ENCODE measurements at places on chromosomes 4 and X.

- DNase-seq: no peak
Measured at GRCh38 chr4:168803732-168804131, 206.3 kb downstream of the CBR4 start.

DNA sequence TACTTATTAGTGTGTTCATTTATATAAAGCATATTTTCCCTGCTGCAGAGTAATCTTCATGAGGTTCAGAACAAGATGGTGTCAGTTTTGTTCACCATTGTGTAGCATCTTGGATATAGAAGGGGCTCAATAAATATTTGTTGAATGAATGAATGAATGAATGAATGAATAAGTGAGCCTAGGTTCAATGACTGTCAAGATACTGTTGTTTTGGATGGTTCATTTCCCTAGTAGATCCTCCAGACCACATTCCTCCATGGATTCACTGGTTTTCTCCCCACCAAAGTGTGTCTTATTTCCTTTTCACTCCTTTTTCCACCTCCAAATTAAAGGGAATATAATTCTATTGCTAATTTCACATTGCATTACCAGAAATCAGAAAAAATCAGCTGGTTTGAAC lies 2.1 kb upstream of the OCIAD2 start:
- no peak for DNase-seq

GRCh38 chrX:28391528-28391927 lies 195.7 kb upstream of the IL1RAPL1 start:
- DNase-seq: no peak

GRCh38 chr4:3469386-3470243 lies 6.5 kb downstream of the DOK7 start:
- DNase-seq: no peak

DNA sequence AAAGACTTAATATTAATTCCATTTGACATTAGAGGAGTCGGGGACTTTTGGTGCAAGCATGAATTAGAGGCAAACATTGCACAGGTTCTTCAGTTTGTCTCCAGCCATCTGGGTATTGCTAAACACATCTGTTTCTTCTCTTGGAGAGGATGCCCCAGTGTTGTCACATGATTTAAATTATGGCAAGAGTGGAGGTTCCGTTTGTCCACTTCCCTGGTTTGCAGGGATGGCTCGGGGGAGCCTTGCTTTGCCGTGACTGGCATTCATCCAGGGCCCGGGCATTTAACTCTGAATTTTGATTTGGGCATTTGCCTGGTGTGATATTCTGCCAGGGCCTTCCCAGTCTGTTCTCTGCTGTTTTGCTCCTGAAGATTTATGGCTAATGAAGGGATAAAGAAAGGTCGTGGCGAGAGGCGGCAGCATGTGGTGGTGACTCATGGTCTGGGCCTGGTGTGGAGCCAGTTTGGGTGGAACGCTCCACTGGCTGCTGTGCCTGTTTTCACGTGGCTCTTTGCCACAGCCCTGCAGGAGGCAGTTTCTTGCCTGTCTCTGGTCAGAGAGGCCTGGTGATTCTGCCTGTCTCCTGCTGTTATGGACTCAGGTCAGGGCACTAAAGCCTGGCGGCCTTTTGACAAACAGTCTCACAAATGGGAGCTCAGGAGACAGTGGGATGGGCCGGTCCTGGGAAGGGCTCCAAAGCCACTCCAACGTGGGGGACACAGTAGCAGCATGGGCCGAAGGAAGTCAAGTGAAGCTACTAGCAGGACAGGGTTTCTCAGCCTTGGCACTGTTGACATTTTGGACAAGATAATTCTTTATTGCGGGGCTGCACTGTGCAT lies 99.4 kb upstream of the PGRMC2 start:
- peak; percentile 94 for DNase-seq

DNA sequence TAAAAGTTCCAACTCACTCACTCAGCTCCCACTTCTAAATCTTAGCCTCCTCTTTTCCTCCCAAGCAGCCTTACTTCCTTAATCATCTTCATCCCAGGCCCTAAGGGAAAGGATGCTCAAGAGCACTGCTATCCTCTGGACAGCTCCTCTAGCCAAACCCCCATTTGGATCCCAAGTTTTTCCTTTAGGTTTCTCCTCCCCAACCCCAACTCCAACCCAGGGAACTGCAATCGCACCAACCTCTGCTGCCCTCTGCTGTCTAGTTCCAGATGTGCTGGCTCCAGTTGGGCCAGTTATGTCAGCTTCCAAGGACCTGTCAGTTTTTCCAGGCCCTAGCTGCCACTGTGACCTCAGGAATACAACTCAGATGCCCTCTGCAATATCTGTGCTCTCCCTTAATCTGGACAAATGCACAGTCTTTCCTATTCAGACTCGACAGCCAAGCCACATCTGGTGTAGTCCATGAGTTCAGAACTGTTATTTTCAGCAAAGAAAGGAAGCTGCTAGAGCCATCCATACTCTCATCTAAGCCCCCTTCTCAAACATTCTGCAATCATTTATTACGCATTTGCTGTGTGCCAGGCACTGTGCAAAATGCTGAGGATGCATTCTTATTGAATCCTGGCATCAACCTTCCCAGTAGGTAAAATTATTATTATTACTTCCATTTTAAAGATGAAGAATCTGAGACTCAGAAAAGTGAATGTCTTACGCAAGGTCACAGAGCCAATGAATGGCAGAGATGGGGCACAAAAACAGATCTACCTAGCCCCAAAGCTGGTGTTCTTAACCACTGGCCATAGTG lies 12.3 kb upstream of the XPNPEP2 start:
- DNase-seq: no peak

Data from GM04503 (cell line).